A549 treated with RU486 at 1 μM for 4 hours (cell line): ENCODE measurements at places on chromosomes 6 and 20. TPM values are rescaled to one million over a fixed set of nuclear protein-coding genes. Genes with fewer than 3 reads are reported as not detected.

The LRRC73 gene
- 0.95 to 1.5 TPM (median 1.4 TPM) in 5 replicates for total RNA-seq

The FRK gene
- total RNA-seq: 0.71 to 1.7 TPM (median 1.5 TPM) in 5 replicates

The SDC4 gene
- 119 to 141 TPM (median 134 TPM) in 5 replicates for total RNA-seq

The CCDC170 gene
- total RNA-seq: 0.10 to 0.15 TPM (median 0.12 TPM) in 4 of 5 replicates, not detected in the other

The ZNF334 gene
- total RNA-seq: not detected in 5 replicates

The TNFRSF6B gene
- total RNA-seq: 0.46 to 1.2 TPM (median 0.60 TPM) in 5 replicates

The ARMH2 gene
- not detected in 5 replicates for total RNA-seq

The LHFPL5 gene
- 0.05 TPM in 1 of 5 replicates, not detected in the others for total RNA-seq

The EYA4 gene
- total RNA-seq: 8.5 to 11.9 TPM (median 11.0 TPM) in 5 replicates
